NCI-H446 (cell line): ENCODE measurements at places on chromosomes 16 and 17.

- DNase-seq = no peak
Observed at GRCh38 chr17:35044181-35044580, 19.3 kb downstream of the RFFL start.

- DNase-seq = no peak
Observed at GRCh38 chr16:84933774-84934631, 77.3 kb downstream of the ZDHHC7 start.

GRCh38 chr16:55433030-55433429, 46.0 kb upstream of the MMP2 start:
- no peak for DNase-seq

DNA sequence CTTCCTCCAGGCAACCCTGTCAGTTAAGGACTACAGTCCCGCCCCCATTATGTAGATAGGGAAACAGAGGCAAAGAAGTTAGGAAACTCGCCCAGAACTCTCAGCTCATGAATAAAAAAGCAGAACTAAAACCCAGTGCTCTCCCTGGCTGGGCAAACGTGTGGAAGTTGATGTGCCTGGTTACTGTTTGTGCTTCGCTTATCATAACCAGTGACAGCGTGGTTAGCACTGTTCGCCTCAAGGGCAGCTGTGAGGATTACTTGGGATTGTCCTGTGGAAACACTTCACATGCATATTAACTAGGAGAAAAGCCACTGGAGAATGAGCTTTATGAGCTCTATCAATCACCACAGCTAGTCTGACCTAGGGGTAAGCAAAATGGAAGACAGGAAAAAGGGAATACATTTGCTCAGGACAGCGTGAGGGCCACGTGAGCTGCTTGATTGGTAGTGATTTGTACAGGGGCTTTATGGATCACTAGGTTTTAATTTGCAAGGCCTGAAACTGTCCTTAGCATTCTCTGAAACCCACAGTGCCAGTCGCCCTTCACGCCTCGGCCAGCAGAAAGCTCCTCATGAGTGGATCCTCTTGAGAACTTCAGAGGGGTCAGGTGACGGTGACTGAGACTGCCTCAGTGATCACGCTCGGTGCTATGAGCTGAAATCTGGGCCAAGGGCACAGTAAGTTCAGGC, 19.9 kb downstream of the CYB5D2 start:
- DNase-seq = no peak

- no peak for DNase-seq
Observed at GRCh38 chr17:9729034-9729650, 62.2 kb downstream of the DHRS7C start.

DNA sequence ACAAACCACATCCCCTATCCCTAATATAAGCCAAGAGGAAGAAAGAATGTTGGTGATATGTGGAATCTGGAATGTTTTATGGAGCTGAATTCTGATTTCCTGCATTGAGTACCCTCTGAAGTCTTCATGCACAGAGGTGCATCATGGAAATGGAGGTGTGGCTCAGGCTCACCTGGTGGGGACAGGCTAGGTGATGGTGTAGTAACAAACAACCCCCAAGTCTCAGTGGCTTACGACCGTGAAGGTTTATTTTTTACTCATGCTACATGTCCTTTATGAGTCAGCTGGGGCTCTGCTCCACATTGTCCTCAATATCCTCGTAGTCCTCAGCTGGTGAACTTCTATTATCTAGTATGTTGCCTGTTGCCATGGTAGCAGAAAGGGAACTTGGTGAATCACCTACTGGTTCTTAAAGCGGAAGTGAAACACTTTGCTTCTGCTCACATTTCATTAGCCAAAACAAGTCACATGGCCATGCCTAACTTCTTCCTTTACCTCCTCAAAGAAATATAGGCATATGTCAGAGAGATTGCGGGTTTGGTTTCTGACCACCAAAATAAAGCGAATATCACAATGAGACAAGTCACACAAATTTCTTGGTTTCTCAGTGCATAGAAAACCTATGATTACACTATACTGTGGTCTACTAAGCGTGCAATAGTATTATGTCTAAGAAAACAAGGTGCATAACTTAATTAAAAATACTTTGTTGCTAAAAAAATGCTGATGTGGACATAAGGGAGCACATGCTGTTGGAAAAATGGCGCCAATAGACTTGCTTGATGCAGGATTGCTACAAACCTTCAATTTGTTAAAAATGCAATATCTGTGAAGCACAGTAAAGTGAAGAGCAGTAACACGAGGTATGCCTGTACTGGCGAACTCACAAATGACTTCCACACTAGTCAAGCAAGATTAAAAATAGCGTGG, at the start of gene PMFBP1:
PMFBP1 (minus strand) TSS at position 51 of the 930 bp plus-strand sequence. CDS start 947 bp downstream, outside the sequence.
- DNase-seq = no peak

- DNase-seq = no peak
Observed at GRCh38 chr16:66093191-66093590, 273.3 kb upstream of the CDH5 start.

DNA sequence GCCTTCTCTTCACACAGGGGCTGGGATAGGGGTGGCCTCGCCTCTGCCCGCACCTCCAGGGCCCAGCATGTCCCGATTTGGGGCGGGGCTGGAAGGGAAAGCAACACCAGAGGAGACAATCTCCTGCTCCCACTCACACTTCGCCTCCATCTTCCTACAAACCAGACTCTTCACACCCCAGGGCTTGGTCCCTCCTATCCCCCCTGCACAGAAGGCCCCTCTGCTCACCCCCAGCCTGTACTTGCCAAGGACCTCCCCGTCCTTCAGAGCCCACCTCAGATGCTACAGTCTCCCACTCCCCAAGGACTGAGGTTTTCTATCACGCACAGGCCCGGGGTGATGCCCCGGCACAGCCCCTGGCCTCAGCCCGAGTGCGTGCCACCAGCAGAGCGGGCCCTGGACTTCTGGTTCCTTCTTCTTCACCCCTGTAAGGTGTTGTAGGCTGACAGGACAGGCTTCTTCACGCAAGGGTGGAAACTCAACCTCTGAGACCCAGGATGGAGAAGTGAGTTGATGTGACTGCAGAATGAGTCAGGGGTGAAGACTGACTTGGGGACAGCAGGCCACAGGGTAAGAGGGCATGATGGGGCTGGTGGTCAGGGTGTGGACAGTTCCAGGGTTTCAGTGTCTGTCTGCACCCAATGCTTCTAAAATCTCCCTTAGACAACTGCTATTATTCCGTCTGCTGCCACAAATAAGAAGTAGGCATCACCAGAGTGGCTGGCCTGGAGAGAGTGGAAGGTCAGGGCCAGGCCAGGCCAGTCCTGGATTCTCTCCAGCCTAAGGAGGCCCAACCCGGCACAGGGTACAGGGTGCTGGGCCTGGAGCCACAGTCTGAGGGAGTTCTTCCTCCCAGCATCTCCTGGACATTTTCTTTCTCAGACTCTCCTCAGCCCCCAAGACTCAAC, 2.5 kb downstream of the ITGAE start:
- DNase-seq = no peak

GRCh38 chr17:17372856-17373520, 69.8 kb downstream of the NT5M start:
- no peak for DNase-seq

- no peak for DNase-seq
Observed at GRCh38 chr17:82678265-82678891, 20.1 kb downstream of the RAB40B start.

GRCh38 chr16:28902909-28903308, 22.1 kb downstream of the RABEP2 start:
- DNase-seq = no peak

GRCh38 chr17:35607239-35607847, 20.2 kb downstream of the AP2B1 start:
- DNase-seq = no peak

- no peak for DNase-seq
Observed at GRCh38 chr17:27552276-27552732, 78.7 kb upstream of the LGALS9 start.

- DNase-seq = no peak
Observed at GRCh38 chr17:4554441-4554996, 665 bp downstream of the MYBBP1A start.

DNA sequence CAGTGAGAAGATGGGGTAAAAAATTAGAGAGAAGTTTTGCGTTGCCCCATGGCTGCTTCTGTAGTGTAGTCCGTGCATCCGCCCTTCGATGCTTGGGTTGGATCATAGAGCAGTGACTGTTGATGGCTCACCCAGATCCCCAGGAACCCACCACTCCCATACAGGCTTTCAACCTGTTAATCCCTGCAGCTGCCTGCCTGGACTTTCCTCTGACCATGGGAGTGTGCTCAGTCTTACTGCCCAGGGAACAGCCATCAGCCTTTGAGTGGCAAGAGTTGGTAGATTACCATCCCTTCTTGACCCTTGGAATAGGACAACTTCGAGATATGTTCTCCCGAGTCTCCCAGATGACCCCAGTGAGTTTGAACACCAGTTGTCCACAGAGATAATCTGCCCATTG, 299.5 kb upstream of the HSBP1 start:
- no peak for DNase-seq

DNA sequence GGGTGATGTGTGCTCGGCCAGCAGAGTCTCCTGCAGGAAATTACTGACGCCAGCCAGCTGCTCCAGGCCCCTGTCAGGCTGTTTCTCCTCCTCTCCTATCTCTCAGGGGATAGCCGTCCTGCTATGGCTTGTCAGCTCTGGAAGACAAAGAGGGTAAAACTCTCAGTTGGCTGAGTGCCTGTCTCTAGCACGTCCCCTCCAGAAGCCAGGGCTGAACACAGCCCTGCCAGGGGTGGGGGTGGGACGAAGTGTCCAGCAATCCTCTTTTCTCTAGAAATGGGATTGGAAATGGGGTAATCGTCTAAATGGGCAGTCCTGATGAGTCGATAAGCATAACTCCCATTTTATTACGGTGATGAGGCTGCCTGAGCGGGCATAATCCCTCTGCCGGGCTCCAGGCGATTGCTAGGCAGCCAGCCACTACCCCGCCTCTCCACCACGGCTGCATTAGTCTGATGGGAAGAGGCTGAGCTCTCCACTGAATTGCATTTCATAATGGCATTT, 89.1 kb upstream of the GNAO1 start:
- peak; percentile 51 for DNase-seq
